NCI-H1694 treated with DMSO at 0.1 percent for 48 hours (cell line): ENCODE measurements at places on chromosomes 12 and 14.

- peak; percentile 42 for DNase-seq
Measured at GRCh38 chr12:105705765-105706164, 375.3 kb downstream of the C12orf75 start.

GRCh38 chr12:5481645-5482044, 49.7 kb downstream of the NTF3 start:
- DNase-seq = no peak

GRCh38 chr14:92729634-92730358, 18.6 kb downstream of the LGMN start:
- no peak for DNase-seq

- DNase-seq = no peak
Measured at GRCh38 chr14:34059925-34060650, 109.2 kb upstream of the EGLN3 start.

DNA sequence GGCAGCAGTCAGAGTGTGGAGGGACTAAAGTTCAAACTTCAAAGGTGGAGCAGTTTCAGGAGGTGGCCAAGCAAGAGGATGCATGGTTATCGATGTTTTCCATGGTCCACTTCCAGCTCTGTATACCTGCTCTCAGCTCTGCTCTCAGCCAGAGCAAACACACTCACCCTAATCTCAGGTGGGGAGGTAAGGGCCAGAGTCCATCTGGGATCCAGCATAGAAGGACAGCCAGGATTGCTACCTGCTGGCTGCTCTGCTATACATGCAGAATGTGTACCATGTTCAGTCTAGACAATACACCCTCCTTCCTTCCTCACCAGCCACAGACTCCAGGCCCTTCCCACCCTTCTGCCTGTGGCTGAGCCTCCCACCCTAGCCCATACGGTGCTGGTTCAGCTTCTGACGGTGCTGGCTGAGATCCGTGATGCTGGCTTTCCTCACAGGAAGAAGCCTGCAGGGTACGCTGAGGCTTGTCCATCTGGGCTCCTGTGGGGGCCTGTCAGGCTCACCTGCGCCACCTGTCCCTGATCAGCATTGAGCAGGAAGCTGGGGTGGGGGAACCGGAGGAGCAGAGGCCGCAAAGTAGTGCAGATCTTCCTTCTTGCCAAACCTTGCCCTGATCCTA, 2.4 kb downstream of the CBLN3 start:
- no peak for DNase-seq

DNA sequence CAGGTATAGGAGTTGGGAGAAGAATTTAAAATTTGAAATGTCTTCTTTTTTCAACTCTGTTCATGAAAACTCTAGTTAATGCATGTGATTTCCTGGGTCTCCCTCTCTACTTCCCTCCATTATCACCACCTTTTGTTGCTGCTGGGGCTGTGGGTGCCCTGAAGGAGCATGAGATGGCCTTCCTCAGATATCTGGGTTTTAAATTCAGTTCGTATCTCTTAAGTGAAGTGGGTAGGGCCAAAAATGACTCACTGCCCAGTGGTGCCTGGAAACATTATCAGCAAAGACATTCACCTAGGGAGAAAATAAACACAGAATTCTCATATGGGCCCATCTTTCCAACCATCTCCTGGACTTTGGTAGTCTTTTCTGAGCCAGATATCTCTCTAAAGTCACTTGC, 234.9 kb upstream of the PLEKHG7 start:
- no peak for DNase-seq

DNA sequence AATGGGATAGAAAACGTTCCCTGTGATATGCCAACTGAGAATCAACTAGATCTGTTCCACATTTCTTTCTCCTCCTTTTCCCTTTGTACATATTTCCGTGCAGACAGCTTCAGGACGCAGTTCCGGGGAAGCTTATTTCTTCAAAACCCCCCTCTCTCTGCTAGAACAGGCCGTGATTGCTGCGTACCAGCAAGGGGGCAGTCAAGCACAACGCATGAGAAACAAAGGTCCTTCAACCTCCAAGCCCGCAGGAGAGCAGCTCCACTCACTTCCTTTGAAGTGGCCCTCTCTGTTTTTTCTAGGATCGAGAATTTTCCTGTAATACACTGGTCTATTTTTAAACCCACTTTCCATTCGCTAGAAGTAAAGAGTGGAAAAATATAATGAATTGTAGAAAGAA, 80.8 kb downstream of the ZNF664 start:
- DNase-seq = peak; percentile 9

- no peak for DNase-seq
Measured at GRCh38 chr12:10191865-10192264, 13.0 kb downstream of the TMEM52B start.

- DNase-seq = no peak
Measured at GRCh38 chr12:12881151-12881909, 10.0 kb upstream of the GPRC5A start.

DNA sequence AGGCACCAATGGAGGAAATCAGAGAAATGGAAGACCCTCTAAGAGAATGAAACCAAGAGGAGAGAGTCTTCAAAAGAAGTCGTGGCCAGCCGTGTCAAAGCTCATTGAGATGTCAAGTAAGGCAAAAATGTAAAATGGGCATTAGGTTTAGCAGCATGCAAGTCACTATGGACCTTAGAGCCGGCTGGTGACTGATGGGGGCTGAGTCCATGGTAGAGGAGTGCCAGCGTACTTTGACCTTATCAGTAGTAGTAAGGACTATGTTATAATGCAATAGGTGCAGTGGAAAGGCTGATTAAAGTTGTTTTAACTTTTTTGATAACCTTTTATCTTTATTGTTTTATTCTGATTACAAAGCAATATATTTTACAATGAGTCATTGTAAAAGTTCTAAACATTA, 66.5 kb downstream of the ANO6 start:
- DNase-seq = no peak

DNA sequence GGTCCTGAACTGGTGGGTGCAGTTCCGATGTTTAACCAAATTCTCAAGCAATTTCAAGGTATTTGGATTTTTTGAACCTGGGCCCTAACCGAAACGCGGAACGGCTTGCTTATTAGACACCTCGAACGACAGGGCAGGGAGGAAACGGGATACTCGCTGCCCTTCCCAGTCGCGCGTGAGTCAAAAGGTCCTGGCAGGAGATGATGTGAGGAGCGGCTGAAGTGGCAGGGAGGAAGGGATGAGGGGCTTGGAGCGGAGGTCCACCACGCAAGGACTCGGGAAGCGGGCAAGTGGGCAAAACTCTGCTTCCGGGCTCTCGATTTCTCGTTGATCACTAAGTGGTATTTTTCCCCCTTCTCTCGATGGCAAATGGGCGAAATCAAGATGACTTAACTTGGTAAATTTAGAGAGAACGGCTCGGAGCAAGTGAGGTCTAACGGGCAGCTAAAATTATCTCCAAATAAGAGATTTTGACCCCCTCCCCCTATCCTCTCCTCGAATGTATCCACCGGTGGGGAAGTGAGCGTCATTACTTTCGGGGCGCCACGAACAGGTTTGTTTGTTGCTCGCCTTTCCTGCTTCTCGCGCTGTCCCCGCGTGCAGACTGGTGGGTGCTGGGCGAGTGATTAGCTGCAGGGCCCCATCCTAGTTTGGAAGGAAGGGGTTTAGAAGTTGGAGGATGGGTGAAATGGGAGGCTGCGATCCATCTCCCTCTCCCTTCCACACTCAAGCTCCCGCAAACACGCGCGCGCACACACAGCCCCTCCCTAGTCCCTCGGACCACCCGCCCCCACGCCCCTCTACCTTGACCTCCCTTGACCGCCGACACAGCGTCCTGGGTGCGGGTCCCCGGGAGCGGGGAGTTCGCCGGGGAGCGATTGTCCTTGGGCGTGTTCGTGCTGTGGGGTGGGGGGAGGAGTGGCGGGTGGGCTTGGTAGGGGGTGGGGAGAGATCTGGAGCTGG, 986 bp upstream of the NTF3 start:
- DNase-seq = no peak

- no peak for DNase-seq
Measured at GRCh38 chr12:120164293-120164692, 30.2 kb downstream of the GCN1 start.

- DNase-seq = no peak
Measured at GRCh38 chr14:31927348-31927832, 149.7 kb upstream of the ARHGAP5 start.

DNA sequence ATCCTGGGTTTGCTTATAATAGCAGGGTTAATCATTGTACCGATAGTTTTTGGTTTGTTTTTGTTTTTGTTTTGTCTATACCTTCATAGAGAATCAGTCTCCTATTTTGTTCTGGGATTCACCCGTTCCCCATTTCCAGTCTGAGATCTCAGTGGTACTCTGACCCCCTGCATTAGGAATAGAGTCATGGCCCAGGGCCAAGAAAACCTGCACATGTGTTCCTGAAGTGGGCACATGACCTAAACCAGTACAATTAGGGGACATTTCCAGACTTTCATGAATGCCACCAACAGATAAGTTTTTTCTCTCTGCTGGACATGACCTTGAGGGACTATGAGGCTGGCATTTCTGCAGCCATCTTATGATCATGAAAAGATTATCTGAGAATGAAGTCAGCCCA, 52.5 kb downstream of the MRPL42 start:
- DNase-seq = no peak

GRCh38 chr12:125098676-125099408, 33.6 kb downstream of the AACS start:
- DNase-seq = no peak

GRCh38 chr14:79638672-79639266, 572.5 kb downstream of the DIO2 start:
- DNase-seq = peak; percentile 97

GRCh38 chr14:105195522-105196264, 14.6 kb upstream of the NUDT14 start:
- no peak for DNase-seq

GRCh38 chr12:31629756-31630732, 29.4 kb upstream of the ETFBKMT start:
- no peak for DNase-seq

DNA sequence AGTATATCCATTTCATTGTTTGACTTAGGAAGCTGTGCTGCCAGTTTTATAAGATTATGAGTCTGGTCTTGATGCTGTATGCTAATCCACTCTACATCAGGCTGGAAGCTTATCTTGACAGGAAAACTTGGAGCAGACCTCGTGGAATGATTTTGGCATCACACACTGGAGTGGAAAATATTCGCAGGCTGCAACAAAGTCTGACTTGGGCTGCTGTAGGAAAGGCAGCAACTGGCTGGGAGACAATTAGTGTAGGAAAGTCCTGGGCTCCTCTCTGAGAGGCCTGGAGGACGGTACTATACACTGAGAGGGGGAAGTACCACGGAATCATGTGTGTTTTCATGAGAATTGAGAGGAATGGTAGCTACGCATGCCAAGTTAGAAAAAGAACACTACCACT, 383.7 kb downstream of the ETNK1 start:
- no peak for DNase-seq

DNA sequence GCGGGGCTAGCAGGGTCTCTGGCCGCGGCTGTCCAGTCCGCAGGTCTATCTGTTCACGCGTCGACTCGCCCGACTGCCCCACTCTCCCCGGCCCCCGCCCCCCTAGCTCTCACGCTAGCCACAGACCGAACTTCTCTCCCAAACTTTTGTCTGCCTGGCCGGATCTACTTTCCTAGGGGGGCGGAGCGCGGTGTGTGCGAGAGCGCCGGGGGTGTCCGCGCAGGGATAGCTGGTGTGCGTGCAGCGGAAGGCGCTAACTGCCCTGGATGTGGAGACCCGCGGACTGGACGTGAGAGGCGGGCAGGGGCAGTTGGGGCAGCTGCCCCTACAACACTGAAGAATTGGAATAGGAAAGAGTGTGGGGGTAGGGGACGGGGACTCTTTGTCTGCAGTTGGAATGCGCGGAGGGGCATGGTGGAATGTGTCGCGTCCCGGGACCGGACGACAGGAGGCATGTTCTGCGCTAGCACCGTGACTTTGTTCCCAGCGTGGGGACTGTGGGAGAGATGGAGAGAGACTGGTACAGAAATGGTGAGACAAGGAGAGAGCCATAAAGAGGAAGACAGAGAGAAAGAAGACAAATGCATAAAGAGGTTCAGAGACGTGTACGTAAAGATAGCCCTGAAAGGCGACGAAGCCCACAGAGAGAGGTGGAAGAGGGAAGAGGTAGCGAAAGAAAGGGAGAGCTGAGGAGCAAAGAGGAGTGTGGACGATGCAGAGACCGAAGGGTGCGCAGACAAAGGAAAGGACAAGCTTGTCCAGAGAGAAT, at the start of gene AJUBA:
Gene AJUBA (minus strand): TSS at position 75 of the 769 bp plus-strand sequence. CDS start 285 bp downstream, outside the sequence.
- DNase-seq = peak; percentile 63

- no peak for DNase-seq
Measured at GRCh38 chr12:116319898-116320621, 42.6 kb upstream of the MED13L start.

DNA sequence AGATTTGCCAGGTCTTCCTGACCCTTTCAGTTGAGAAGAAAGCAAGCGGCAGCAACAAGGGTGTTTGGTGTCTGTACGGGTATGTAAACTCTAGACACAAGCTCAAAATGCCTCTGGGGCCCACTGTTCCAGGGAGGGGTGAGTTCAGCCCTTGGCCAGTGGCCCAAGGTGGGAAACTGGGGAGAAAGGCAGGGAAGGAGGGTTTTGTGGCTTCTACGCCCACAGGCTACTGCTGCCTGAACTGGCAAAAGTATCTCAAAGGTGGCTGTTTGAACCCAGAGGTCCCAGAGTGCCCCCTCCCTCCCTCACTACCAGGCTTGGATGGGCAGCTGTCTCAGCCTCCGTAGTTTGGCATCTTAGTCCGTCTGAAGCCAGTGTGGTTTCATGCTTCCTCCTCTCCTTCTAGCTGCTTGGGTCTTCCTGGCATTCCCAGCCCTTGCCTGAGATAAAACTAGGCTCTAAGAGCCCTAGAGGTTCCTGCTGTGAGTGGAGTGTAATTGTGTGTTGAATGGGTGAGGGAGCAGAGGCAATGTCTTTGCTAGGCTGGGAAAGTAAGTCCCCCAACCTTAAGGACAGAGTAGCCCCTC, 5.5 kb downstream of the HOXC5 start:
- no peak for DNase-seq

DNA sequence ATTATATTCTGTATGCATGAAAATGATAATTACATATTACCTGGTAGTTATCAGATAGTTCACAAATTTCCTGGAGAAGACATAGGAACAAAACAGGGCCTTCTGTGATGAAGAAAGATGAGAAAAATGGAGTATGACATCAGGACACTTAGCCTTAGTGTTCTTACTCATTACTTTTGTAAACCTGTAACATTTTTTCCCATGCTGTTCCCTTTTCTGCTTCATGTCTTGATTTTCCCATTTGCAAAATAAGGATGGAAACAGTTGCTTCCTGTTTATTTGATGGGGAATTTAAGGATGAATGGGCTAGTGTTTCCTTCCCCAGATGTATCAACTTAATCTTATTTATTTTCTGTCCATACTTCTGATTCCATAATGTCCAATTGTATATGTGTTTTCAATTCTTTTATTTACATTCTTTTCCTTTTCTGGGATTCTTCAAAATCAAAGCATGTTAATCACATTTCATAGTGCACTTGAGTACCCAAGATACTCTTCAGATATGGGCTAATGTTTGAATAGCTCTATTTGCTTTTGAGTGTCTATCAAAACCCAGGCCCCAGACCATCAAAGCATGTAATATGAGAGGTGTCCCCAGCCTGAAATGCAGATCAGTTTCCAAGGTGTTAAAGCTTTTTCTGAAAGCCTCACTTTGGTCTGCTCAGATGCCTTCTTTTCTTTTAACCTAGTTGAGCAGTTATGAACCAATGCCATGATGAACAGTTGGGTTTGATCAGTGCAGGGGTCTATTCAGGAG, 260.5 kb downstream of the RAD51B start:
- DNase-seq = no peak
